ENCODE measurements at places on chromosomes 12 and 14. TPM values are rescaled to one million over a fixed set of nuclear protein-coding genes. Genes with fewer than 3 reads are reported as not detected.

DNA sequence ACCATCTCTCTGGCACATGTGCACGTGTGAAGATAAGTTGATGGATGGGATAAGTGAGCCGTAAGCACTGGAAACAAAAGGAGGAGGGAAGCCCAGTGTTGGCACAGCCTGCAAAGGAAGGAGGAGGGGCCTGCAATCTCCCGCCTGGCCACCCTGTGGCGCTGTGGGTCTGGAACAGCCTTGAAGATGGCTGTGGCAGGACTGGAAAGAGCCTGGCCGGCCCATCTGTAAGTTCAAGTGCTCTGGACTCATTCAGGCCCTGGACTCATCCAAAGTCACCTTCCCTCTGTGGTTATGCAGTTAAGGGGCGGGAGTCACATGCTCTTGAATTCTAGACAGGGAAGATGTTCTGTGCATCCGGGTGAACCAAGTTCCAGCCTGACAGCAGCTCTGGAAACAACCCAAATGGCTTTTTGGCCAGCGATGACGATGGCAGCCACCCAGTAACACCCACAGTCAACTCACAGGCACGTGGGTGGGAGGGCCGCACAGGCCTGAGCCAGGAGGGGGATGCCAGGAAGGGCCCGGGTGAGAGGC is 50.4 kb downstream of the CHGA start:
- DNase-seq = no peak

GRCh38 chr12:118015944-118016343 is 559 bp upstream of the RFC5 start:
- no peak for DNase-seq

- no peak for DNase-seq
These were observed 61.0 kb downstream of the HMGA2 start for GRCh38 chr12:65885312-65885711.

DNA sequence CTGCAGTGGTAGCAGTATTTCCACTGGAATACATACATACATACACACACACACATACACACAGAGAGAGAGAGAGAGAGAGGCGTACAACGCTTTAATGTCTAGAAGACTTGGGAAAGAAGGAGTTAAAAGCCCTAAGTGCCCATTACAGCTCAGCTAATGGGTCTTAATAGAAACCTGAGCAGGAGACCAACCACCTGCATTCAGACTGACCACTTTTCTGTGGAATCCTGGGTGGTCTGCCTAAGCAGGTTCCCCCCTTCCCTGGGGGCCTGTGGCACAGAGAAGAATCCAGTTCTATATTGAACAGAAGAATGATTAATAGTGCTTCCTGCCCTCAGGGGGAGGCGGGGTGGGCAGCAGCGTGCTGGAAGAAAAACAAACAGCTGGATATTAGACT is 312.4 kb upstream of the PRKD1 start:
- DNase-seq = no peak

Gene PTCSC3
- total RNA-seq = not detected
